ENCODE measurements at places on chromosomes 1 and 21.
A peak's percentile ranks its signal among the peaks of the same experiment; 100 is the strongest.

- DNase-seq: peak; percentile 93
Measured at GRCh38 chr1:12085643-12086260, 22.6 kb downstream of the TNFRSF8 start.

- DNase-seq: no peak
Measured at GRCh38 chr21:39531840-39532239, 80.1 kb downstream of the SH3BGR start.

DNA sequence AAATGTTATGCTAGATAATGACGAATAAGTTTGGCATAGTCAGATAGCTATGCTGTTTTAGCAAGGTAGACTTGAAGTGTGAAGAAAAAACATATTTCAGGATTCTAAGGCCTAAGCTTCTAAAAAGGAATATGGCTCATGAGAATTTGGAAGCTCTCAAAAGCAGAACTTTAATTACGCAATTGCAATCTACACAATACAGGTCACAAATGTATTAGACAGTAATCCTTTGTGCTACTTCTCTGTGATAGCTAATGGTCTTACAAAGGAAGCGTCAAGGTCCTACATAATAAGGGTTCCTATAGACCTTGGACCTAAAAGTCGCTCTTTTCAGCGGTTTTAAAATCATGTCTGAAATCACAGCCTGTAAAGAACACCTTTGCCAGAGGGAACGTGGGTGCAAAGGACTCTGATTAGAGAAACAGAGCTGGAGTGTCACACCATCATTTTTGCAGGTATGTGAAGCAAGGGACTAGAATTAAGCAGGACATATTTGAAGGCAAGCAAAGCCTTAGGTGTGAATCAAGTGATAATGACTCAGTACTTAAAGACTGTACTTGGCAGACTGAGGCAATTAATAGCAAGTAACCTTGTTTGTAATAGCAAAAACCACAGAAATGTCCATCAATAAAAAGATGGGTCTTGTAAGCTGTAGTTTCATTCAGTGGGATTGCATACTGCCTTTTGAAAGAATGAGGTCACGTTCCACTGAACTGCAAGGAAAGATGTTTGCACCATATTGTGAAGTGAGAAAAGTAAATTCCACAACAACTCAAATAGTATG is 420.2 kb downstream of the KCTD3 start:
- no peak for DNase-seq

GRCh38 chr1:167499664-167500101 is 18.6 kb downstream of the CD247 start:
- no peak for DNase-seq

- no peak for DNase-seq
Measured at GRCh38 chr1:66489151-66489550, 44.8 kb upstream of the SGIP1 start.

GRCh38 chr1:80807981-80808380 is 992.8 kb upstream of the ADGRL2 start:
- no peak for DNase-seq

DNA sequence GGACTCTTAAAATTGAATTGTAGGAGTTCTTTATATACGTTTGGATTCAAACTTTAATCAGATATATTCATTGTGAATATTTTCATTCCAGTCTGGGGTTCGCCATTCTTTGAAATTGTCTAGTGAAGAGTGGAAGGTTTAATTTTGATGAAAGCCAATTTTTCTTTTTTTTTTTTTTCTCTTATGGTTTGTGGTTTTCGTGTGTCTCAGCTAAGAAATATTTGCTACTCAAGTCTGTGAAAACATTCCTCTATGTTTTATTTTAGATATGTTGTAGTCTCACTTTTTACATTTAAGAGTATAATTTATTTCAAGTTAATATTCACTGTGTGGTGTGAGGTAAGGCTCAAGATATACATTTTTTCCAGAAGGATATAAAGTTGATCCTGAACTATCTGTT is 220.5 kb downstream of the KCNT2 start:
- DNase-seq: no peak
